Smooth muscle cell of trachea (primary cell): ENCODE measurements at places on chromosomes 6 and 20. TPM values are rescaled to one million over a fixed set of nuclear protein-coding genes. Genes with fewer than 3 reads are reported as not detected.

Gene TRERF1
- 8.9 and 10.3 TPM in 2 replicates for total RNA-seq

Gene CDH4
- 2.0 and 2.3 TPM in 2 replicates for total RNA-seq

Gene COL9A3
- total RNA-seq, result 0.15 and 1.2 TPM in 2 replicates

Gene OR2H1
- not detected in 2 replicates for total RNA-seq

Gene PAQR8
- total RNA-seq, result 6.5 and 7.1 TPM in 2 replicates
